Midbrain (tissue), 1 donor: ENCODE measurements at places on chromosomes 6 and 20.

GRCh38 chr6:63496361-63496804, 75.9 kb upstream of the LOC128125822 start:
- DNase-seq, result no peak

DNA sequence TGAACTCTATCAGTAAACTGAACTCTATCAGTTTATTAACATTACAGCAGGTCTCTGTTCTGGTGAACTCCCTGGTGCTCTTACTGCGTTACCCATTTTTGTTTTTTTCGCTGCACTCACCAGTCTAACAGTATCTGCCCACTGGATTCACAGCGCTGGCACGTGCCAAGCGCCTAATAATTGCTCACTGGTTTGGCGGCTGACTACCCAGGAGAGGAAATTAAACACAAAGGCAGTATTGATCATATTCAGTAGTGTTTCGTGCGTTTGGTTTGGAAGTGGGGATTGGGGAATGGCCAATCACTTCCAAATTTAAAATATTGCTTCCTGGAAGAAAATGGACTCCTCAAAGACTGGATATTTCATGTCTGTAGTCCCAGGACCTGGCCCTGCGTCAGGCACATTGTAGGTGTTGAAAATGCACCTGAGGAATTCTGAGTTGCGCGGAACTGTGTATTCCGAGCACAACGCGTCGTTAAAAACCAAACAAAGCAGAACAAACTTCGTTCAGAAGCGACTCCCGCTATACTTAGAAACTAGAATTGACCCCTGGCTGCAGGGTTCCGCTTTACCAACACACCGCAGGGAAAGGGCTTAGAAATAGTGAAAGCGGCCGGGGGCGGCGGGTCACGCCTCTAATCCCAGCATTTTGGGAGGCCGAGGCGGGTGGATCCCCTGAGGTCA, 1.1 kb upstream of the RPS12 start:
- peak; percentile 66 for DNase-seq

GRCh38 chr6:83038246-83038645, 27.4 kb downstream of the UBE3D start:
- no peak for DNase-seq

DNA sequence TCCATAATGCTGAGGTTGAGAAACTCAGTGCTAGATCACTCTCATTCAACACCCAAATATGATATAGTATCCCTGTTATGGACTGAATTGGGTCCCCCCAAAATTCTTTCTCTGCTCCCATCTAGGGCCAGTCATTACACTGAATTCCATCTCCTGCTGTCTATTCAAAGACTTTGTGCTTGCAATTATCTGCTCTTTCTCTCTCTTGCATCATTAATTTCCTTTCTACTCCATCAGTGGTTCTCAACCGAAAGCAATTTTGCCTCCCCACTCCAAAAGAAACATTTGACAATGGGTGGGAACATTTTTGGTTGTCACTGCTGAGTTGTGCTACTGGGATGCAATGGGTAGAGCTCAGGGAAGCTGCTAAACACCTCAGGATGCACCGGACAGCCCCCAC, 271.5 kb upstream of the CDYL start:
- no peak for DNase-seq

- peak; percentile 81 for DNase-seq
Measured at GRCh38 chr6:111871725-111872400, 1.4 kb downstream of the FYN start.

- DNase-seq, result no peak
Measured at GRCh38 chr6:55601120-55601519, 22.1 kb upstream of the HMGCLL1 start.

- DNase-seq, result no peak
Measured at GRCh38 chr20:21149344-21149743, 23.5 kb downstream of the KIZ start.

- DNase-seq, result no peak
Measured at GRCh38 chr6:75818098-75818855, 69.2 kb downstream of the MYO6 start.

- no peak for DNase-seq
Measured at GRCh38 chr20:18585134-18585533, 2.7 kb upstream of the DTD1 start.

DNA sequence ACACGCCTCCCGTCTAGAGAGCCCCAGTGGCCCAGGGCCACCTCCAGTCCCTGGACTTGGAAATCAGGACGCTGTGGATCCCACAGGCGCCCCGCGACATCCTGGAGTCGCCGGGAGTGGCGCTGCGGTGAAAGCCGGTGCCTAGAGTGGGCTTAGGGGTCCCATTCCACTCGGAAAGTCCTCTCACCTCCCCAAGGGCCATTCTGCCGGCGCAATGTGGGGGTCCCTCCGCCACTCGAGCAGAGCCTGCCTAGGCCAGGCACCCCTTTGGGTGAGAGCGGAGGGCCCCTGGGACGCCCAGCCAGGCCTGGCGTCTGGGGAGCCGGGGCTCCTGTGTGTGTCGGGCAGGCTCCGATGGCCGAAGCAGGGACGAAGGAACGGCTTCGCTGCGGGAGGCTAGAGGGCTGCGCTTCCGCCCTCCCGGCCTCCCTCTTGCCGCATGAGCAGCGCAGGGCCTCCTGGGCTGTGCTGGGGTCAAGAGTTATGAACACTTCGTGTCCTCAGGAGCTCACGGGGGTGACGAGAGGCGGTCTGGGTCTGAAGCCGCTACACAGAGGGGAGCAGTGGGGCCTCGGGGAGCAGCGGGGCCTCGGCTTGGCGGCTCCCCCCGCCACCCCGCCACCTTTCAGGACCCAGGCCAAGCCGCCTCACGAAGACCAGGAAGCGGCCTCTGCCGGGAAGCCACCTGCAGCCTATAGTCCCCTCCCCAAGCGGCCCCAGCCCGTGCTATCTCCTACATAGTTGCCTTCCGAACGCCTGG, 13.6 kb downstream of the POU3F2 start:
- DNase-seq, result no peak

GRCh38 chr6:170172825-170173256, 118.0 kb downstream of the DLL1 start:
- no peak for DNase-seq

- no peak for DNase-seq
Measured at GRCh38 chr6:136979206-136979605, 57.1 kb downstream of the SLC35D3 start.

DNA sequence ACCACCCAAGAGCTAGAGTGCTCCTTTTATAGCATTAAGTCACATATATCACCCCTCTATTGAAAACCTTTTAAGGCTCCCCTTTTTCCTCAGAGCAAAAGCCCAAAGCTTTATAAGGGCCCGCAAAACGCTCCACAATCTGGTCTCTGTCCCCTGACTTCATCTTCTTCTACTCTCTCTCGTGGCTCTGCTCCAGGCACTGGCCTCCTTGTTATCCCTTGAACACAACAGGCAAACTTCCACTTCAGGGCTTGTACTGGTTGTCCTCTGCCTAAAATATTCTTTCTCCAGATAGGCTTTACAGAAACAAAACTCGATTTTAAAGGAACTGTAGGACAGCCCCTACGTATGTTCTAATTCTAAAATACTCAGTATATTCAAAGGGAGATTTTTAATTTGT, 44.0 kb upstream of the SPDEF start:
- no peak for DNase-seq

DNA sequence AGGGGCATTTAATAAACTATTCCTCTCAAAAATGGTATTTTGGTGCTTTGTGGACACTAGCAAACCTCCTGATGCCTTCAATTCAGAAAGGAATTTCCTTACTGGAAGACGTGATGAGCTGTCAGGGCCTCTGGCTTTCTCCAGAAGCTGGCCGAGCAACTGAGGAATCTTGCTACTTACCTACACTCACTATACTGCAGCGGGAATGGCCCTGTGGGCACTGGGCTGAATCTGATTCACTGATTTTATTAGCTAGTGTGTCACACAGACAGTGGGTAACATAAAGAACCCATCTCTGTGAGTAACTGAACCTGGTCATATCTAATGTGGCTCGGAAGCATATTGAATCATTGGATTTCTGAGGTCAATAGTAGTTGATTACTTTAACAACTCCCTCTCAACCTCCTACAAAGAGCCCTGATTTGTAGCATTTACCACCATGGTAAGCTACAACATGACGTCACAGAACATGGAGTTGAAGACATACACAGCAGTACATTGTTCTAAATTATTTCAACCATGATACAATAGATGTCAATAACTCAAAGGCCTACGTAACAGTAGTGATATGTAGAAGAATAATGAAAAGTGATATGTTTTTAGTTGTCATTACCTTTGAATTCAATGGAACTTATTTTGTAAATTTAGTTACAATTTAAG, 232.1 kb downstream of the SYNE1 start:
- no peak for DNase-seq

DNA sequence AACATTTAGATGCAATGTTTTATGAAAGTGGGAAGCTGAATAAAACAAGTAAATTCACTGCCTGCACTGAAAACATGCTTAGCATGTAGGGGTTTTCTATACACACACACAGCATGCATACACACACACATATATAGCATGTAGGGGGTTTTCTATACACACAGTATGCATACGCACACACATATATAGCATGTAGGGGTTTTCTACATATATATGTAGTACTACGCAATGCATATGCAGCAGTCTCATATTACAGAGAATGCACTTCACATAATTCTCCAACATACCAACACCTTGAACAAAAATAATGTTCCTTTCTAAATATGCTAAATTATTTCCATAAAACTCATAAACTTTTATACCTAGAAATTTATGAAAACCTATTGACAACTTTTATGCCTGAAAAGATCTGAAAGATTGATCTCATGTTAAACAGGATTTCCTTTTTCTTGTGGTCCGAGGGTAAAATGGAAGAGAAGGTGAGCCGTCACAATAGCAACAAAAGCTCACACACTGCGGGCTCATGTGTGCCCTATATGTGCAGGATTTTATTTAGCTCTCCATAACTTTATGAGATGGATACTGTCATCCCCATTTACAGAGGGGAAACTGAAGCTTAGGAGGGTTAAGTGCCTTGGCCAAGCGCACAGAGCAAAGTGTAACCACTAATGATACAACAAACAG, 81.9 kb upstream of the TULP1 start:
- no peak for DNase-seq

- DNase-seq, result no peak
Measured at GRCh38 chr20:24086121-24086520, 97.5 kb upstream of the GGTLC1 start.

DNA sequence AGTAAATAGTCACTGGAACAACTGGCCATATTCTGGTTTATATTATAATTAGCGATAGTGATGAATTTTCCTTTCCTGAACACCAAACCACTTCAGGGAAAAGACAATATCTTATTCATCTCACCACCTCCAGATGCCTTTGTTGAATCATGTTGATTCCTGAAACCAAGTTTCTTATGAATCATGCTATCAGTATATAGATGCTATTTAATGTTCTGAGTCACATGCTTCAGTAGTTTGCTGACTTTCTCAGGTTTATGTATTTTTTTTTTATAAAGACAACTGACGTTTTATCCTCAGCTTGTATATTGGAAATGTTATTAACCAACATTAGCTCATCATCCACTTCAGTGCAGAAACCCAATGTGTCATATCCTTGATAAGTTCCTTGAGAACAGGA, 710.2 kb upstream of the POU3F2 start:
- DNase-seq, result no peak

- DNase-seq, result no peak
Measured at GRCh38 chr20:13276945-13277541, 56.0 kb downstream of the ISM1 start.

GRCh38 chr6:157460182-157460999, 79.4 kb downstream of the ZDHHC14 start:
- no peak for DNase-seq
